Activated T-helper 17 cell treated with anti-CD3 and anti-CD28 coated beads, Interleukin-2, amount 50 U/mL, for 72 hours (primary cell): ENCODE measurements at places on chromosomes 16 and 17.

- peak; percentile 73 for ATAC-seq
Measured at GRCh38 chr17:57955183-57955931, at the start of gene CUEDC1. Gene CUEDC1 (minus strand): TSS chr17:57955412. CDS start chr17:57885564, 69,848 bp downstream.

- ATAC-seq = no peak
Measured at GRCh38 chr16:78543023-78543422, 443.6 kb downstream of the WWOX start.

GRCh38 chr17:82239401-82239925 lies 10.6 kb downstream of the SLC16A3 start:
- ATAC-seq = peak; percentile 0

GRCh38 chr16:87642491-87642890 lies 40.2 kb downstream of the JPH3 start:
- ATAC-seq = no peak

GRCh38 chr16:27670071-27670810 lies 120.3 kb downstream of the KATNIP start:
- no peak for ATAC-seq

GRCh38 chr17:45284176-45285140 lies 22.6 kb upstream of the SPATA32 start:
- peak; percentile 72 for ATAC-seq

DNA sequence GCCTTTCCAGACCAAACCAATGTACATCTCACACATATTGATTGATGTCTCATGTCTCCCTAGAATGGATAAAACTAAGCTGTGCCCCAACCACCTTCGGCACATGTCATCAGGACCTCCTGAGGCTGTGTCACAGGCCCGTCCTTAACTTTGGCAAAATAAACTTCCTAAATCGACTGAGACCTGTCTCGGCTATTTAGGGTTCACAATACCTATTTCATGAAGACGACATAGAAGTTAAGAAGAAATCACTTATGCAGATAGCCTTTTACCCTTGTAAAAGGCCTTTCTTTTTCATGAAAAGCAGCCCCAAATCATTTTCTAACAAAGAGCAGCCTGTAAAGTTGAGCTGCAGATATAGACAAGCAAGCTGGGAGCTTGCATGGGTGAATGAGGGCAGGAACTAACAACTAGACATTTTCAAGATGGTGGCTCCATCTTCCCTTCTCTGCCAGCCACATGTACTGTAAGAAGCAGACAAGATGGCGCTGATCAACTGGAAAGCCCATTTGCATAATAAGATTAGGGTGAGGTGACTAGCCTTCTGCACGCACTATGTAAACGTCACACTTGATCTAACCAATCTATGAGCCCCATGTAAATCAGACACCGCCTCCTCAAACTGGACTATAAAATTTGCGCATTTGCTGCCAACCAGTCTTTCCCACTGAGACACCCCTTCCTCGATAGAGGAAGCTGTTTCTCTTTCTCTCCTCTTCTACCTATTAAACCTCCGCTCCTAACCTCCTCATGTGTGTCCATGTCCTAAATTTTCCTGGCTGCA lies 4.7 kb upstream of the KDM8 start:
- ATAC-seq = no peak

DNA sequence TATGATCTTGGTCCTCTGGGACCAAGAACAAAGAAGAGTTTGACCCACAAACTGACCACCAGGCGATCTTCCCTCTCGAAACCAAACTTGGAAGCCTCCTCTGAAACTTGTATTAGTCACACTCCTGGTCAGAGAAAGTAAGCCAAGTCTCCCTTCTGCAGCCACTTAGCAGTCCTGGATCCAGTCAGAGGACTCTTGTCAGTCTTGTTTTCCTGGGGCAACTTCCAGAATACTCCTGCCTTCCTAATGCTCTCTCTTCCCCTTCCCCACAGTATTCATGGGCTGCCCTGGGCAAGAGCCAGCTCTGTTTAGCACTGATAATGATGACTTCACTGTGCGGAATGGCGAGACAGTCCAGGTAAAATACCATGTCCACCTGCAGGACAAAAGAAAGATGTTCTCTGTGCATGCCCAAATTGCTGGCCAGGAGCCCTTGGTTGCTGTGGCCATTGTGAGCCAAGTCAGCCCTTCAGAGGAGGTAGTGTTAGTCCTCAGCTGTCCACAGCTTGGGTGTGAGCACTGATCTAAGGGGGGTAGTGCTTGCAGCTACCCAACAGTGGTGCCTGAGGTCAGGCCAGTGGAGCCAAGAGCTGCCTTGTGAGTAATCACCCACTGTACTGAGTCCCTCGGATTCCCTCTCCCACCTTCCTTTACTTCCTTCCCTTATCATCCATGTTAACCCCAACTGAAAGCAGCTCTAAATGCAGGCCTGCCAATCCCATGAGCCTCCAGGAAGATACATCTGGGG lies 31.2 kb downstream of the CDH3 start:
- no peak for ATAC-seq

DNA sequence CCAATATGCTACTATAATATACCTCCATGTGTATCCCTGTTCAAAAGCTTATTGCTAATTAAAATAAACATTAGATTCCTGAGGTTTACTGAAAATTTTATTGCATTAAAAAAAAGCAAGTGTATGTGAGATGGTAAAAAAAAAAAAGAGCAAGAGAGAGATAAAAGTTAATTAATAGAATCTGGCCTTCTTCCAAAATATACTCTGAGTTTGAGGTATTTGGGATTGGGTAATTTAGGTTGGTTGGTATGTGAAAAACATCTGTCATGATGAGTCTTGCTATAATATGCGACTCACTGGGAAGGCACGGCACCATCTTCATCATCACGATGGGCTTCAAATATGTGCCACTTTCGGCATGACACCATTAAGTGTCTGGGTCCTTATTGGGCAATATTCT lies 711.1 kb upstream of the SOX9 start:
- ATAC-seq = no peak

DNA sequence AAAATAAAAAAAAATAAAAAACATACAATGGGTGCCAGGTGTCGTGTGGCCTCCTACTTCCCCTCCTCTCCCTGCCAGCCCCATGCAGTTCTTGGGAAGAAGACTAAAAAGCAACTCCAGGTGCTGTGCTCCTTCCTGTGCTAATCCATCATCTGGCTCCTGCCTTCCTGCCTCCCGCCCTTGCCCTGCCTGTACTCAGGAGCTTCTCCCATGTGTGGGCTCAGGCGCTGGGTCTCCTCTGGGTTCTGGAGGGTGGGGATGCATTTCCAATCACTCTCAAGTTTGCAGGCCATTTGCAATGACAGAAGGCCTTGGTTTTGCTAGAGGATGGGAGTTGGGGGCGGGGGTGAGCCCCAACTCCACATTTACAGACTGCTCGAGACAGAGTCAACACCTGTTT lies 122.9 kb downstream of the SDK2 start:
- no peak for ATAC-seq

DNA sequence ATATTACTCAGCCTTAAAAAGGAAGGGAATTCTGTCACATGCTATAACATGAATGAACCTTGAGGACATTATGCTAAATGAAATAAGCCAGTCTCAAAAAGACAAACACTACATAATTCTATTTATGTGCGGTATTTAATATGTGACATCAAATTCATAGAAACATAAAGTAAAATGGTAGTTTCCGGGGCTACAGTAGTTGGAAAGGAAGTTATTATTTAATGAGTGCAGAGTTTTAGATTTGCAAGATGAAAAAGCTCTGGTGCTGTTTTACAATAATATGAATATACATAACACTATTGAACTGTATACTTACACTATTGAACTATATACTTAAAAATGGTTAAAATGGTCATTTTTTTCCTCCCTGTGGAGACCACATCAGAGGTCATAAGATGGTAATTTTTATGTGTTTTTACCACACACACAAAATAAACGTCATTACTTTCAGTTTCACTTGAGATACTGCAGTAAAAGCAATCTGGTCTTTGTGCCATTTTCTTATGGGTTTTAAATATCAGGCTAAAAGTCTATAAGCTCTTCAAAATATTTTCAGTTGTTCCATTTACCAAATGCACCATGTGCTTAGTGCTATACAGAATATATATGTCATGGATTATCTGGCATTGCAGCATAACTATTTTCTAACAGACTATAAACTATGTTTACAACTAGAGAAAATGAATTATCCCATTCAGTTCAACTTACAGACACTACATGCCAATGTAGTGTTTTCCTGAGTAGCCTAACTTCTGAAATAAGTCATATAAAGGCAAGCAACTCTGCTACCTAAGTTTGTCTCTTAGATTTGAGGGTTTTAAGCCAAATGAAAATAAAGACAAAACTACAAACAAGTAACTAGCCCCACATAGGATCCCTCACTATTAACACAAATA lies 90.9 kb downstream of the SPAG9 start:
- ATAC-seq = peak; percentile 89

GRCh38 chr16:66692341-66692740 lies 4.2 kb downstream of the CMTM4 start:
- ATAC-seq = no peak

GRCh38 chr16:58124601-58124915 lies 4.6 kb downstream of the CFAP20 start:
- ATAC-seq = no peak

DNA sequence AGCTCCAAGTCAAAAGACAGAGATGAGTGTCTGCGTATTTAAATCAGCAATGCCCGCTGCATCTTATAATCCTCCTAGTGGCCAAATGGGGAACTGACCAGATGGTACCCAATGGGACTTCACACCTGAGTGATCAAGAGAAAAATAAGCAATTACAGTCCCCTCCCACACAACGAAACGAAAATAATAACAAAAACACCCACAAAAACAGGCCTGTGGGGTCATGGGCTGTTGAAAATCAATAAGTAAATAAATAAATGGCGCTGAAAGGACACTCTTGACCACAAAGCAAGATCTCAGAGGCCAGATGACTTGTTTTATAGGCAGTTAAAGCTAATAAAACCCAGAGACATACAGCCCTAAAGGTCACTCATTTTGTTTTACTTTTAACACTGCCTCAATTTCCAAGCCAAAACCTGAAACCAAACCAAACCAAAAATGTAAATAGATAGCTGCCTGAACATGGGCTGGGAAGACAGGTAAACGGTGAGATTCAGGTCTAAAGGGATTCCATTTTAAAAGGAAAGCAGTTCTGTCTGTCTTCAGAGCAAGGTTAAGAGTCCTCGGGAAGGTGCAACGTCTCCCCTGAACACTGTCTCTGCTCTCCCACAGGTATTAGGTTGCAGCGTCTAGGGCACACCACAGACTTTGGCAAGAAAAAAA lies 1.3 kb downstream of the ZNF821 start:
- ATAC-seq = peak; percentile 64

DNA sequence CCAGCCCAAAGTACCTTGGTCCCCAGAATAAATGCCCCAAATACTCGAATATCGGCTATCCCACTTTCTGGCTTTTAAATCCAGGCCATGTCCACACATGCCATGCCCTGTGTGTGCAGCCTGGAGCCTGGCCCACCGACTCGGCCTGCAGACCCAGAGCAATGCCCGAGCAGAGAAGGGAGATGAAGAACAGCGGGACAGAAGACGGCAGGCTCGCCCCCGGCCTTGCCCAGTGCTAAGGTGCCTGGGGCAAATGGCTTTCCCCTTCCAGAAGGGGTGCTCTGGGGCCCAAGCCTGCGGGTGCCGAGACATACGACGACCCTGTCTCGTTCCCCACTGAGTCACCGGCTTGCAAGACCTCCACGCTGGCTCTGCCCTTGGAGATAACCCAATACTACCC lies 8.0 kb downstream of the CLUH start:
- ATAC-seq = no peak

DNA sequence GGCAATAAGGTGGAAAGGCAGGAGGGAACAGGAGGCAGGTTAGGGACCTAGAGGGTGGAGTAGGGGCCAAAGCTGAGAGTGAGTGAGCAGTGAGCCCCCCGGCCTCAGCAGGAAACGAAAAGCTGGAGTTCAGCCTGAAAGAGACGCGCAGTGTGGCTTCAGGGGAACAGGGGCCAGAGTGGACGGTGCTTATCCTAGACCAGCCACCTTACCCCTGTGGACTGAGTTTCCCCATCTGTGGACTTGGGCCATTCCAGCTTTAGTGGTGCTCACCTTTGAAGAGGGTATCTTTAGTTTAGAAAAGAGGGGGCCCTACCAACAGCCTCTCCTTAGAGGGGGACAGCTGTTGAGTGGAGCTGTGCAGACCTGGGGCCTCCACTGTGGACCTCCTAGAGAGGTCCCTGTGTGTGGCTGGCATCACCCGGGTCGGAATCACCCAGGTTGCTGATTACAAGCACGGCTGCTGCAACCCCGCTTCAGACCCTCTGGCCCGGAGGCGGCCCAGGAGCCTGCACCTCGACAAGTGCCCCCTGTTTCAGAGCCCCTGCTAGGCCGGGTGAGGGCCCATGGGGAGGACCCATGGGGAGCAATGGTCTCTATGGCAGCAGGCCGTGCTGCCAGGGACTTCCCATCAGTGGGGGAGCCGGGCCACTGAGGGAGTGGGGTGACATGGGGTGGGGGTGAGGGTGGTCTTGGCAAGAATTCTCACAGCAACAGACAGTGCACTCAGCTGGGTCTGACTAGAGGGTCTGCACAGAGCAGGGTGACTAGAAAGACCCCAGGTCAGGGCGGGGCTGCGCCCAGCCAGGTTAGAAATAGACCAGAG lies 2.6 kb downstream of the GPR142 start:
- no peak for ATAC-seq

DNA sequence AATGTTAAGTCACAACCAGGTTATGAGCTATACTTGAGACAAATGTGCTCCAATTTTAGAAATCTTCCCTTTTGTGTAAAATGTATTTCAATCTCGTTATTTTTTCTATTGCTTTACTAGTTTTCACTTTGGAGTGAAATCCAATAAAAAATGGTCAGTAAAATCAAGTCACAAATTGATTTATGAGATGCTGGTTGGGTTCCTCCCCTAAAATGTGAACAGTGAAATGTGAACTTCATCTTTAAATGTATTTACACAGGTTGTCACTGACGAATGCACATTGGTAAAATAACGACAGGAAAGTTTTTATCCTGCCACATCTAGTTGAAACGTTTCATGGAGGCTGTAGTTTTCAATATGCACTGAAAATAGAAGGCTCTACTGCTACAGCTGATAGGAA lies 55.5 kb downstream of the COX10 start:
- ATAC-seq = no peak

GRCh38 chr16:84897911-84898377 lies 78.2 kb downstream of the CRISPLD2 start:
- no peak for ATAC-seq

- no peak for ATAC-seq
Measured at GRCh38 chr17:47621293-47622179, 28.2 kb upstream of the KPNB1 start.

DNA sequence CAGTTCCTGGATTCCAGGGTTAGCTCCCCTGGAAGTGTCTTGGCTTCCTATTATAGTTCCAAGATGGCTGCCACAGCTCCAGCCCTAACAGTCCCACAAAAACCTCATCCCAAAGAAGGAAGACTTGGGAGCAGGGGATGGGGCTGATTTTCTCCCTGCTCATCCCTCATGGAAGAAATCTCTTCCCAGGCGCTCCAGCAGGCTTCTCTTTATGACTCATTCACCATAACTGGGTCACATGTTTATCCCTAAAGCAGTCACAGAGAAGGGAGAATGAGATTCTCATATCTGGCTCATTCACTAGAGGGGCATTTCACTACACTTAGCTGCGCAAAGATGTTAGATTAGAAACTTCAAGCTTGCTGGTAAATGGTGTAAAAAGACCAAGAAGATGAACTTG lies 206.5 kb upstream of the IRX3 start:
- ATAC-seq = no peak
